ENCODE measurements at places on chromosomes 2 and 18.

DNA sequence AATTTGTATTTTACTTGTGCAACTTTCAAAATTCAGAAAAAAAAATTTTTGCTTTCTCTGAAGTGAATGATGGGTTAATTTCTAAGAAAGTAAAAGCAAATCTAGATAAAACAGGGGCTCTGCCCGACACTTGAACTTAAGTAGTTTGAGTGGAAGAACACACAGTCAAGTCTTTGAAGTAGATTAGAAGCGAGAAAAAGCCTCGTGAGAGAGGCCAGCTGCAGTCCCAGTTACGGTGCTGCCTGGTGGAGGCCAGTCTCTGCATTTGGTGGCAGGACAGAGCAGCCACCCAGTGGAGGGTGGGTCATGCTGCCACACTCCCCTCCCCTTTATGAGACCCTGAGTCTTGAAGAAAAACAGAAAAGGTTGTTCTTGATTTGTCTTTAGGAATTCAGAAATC, 81.8 kb downstream of the INPP5D start:
- DNase-seq = no peak

DNA sequence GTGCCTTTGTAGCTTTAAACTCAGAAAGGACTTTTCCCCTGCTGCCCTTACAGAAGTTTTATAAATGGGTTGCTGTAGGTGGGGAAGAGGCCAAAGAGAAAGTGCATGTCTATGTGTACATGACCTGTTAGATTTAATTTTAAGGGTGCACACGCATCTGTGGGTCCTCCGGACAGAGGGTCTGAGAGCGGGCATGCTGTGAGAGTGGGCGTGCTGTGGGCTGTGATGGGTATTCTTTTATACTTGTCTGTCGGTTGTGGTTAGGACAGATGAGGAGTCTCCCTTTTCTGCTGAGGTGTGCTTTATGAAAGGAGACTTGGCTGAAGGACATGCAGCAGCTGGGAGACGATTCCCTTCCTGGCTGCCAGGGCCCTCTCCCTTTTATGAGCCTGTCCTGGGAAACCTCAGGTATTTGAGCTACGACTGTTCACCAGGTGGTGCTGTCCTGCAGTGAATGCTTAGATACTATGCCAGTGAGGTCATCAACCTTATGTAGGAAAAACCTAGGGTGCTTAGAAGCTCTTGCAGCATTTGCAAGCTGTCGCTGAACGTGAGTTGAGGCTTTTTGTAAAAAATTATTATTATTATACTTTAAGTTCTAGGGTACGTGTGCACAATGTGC, 67.5 kb downstream of the TANC1 start:
- peak; percentile 42 for DNase-seq

DNA sequence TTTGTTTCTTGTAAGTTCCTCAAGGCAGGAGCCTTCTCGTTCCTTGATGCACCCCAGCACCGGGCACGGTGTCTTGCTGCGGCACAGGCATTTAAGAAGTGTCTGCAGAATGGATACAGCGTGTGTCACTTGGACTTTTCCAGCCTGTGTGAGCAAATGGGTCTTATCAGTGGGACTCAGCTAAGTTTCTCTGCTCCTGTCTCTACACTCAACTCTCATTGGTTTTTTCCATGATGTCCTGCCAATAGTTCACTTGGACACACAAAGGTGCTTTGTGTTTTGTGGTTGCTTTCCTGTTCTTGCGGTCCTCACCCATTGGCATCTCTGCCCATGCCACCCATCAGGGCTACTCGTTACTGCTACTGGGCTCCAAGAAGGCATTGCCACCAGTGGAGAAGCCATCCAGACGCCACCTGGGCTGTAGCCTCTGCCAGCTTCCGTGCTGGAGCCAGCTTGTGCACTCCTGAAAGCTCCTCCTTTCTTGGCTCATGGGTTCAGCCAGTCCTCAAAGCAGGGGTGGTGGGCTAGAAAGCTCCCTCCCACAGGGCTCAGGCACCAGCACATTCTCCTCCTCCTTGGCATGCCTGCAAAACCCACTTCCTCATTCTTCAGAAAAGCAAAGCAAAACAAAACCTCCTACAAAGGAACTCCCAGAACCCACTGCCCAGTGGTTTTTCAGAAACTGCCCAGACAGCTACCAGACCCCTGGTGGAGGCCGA, 41.4 kb downstream of the IL1R2 start:
- peak; percentile 87 for DNase-seq

DNA sequence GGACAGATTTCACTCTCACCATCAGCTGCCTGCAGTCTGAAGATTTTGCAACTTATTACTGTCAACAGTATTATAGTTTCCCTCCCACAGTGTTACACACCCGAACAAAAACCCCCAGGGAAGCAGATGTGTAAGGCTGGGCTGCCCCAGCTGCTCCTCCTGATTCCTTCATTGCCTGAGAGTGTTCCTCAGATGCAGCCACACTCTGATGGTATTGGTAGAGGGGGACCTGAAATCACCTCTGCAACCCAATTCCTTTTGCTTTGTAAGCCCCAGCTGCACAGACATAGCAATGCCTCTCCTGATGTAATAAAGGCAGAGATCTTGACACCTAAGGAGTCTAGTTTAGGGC, 1529.8 kb downstream of the RPIA start:
- DNase-seq = no peak

DNA sequence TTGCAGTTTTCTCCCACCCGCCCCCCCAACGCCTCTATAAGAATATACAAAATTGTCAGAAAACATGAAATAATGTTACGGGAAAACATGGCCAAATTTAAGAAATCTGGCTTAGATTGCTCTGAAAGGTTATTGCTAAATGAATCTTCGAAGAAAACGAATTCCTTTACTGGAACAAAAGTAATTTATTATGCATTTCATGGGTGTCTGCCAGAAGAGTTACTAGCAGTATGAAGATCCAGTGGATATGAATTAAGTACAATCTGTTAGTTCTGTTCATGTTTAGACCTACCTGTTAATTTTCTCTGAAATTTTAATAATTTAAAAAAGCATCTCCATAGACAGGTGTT, 21.9 kb downstream of the GATA6 start:
- DNase-seq = no peak

DNA sequence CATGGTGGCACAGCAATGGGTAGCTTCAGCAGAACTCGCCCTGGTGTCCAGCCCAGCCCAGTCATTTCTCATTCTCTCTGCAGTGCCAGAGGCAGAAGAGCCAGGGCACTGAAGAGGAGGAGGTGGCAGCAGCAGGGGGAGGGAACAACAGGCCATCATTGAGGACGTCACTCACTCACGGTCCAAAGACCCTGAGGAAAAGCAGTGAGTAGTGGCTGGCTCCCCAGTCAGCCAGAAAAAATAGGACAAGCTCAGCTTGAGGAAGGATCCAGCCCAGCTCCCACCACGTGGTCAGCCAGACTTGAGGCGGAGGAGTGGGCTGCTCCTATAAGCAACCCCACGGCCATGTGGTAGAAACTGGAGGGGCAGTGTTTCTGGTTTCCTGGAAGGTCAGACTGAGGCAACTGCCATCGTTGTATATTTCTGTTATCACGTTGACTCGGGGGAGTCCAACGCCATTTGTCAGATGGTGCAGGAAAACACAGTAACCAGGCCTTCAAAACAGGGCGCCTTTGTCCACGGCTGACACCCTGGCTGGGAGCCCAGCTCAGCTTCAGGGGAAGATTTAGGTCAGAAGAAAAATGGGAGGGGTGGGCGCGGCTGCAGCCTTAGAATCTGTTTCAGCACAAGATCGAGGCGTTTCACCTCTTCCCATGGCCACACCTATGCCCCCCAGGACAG, 19.0 kb upstream of the TMEM247 start:
- DNase-seq = no peak

DNA sequence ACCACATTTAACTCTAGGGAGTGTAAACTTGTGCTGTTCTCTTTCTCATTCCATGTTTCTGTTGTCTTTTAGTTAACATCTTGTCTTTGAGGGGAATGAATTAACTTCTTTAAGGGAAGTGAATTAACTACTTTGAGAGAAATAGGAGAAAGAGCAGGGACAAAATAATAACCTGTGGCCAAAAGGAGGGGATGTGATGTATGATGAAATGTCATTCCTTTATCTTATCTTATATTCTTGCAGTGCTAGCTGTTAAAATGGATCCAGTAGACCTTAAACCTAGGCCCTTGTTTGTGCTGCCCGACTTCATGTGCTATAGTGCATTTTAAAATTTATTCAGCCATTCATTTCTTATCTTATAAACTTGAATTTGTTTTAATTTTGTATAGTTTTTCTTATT, 18.4 kb downstream of the ABI2 start:
- DNase-seq = no peak

DNA sequence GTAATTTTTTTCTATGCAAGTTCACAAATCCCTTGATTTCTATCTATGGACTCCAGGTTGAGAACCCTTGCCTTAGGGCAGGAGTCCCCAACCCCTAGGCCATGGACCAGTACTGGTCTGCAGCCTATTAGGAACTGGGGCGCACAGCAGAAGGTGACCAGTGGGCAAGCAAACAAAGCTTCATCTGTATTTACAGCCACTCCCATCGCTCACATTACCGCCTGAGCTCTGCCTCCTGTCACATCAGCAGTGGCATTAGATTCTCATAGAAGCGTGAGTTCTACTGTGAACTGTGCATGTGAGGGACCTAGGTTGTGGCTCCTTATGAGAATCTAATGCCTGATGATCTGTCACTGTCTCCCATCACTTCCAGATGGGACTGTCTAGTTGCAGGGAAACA, 70.2 kb upstream of the SMAD2 start:
- no peak for DNase-seq

GRCh38 chr2:189585226-189585756, 4.7 kb upstream of the SLC40A1 start:
- DNase-seq = no peak

- no peak for DNase-seq
These were observed 14.9 kb upstream of the GALR1 start for GRCh38 chr18:77234504-77235365.

DNA sequence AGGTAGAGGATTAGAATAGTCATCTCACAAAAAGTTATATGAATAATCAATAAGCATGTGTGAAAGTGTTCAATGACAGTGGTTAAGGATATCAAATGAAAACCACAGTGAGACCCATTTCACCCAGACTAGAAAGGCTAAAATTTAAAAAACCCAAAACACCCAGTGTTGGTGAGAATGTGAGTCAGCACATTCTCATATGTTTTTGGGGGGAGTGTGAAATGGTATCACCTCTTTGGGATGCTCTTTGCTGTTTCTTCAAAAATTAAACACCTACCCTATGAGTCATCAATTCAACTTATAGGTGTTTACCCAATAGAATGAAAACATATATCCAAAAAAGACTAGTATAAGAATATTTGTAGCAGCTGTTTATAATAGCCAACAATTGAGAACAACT, 69.8 kb downstream of the MAP3K20 start:
- DNase-seq = no peak

DNA sequence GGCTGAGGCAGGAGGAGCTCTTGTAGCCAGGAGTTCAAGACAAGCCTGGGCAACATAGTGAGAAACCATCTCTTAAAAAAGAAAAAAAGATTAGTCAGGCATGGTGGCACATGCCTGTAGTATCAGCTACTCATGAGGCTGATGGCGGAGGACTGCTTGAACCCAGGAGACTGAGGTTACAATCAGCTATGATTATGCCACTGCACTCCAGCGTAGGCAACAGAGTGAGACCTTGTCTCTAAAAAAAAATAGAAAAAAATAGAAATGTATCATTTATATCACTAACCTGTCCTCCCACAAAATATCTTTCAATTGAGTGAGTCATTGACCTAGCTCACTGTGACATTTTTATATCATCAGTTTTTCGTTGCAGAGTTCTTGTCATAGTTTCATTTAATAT, 152.5 kb downstream of the DTNA start:
- DNase-seq = no peak

- DNase-seq = no peak
These were observed 76.3 kb upstream of the GALNT5 start for GRCh38 chr2:157181234-157181633.

DNA sequence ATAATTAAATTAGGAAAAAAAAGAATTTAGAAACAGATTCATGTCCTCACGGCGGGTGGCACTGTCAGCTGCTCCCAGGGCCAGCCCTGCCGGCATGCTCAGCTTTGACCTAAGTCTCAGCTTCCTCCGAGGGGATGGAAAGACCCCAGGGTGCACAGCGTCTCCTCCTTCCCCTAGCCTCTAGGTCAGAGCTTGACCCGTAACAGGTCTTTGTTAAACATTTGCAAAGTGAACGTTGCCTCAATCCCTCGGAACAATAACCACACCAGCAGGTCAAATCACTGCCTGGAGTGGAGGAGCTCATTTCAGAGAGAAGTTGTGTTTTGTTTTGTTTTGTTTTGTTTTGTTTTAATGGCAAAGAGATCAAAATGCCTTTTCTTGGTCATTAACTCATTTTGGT, 171.3 kb downstream of the TMEM18 start:
- no peak for DNase-seq

DNA sequence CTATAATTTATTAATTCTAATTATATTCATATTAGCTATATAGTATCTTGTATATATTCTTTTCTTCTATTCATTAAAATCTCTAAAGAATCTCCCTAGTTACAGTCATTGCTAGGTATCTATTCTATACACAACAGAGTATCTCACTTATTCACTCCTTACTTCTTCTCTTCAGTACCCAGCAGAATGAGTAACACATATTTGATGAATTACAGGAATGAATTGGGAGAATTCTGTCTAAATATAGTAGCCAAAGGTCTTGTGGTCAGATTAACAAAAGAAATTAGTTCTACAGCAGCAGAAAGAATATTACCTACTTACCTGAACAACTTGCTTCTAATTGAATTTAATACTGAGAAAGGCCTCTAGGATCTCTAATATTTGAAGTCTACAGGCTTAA, 758.0 kb upstream of the ZEB2 start:
- peak; percentile 16 for DNase-seq

DNA sequence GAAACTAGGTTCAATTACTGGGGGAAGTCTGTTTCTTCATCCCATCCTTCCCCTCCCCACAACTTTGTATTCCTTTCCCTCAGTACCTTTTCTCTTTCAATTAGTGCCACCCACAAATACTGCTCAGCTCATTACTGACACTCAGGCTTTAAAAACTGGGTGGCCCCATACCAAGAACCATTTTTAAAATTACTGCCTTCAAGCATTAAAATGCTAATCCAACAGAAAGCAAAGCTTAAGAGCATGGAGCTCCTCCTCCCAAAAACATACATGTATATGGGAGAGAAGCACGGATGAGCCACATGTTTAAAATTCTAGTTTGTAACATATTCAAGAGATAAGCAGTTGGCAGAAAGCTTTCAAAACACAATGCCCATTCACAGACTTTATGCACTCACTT, 44.0 kb downstream of the IRS1 start:
- DNase-seq = no peak

GRCh38 chr2:54838585-54839035, 115.1 kb downstream of the EML6 start:
- DNase-seq = peak; percentile 79

DNA sequence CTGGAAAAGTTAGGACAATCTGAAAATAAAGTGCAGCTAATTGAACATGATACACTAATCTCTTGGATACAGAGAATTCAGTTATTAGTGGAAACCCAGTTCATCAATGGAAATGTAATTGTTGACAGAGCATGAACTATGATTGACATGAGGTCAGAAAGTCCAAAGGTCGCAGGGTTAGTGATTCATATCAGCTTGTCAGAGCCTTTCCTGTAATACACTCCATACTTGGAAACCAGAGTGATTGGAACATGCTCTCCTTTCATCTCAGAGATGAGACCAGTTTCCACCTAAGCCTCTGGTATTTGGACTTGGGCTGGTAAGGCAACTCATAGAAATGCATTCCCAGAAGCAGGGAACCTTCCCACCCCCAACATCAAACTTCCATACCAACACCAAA, 8.5 kb upstream of the NCKAP5 start:
- DNase-seq = no peak

GRCh38 chr18:59551902-59552635, 145.2 kb downstream of the CCBE1 start:
- no peak for DNase-seq
